ENCODE measurements at places on chromosomes 12 and 14. TPM values are rescaled to one million over a fixed set of nuclear protein-coding genes. Genes with fewer than 3 reads are reported as not detected.

GRCh38 chr12:117236456-117237001 lies 46.3 kb upstream of the FBXO21 start:
- DNase-seq = peak; percentile 88

DNA sequence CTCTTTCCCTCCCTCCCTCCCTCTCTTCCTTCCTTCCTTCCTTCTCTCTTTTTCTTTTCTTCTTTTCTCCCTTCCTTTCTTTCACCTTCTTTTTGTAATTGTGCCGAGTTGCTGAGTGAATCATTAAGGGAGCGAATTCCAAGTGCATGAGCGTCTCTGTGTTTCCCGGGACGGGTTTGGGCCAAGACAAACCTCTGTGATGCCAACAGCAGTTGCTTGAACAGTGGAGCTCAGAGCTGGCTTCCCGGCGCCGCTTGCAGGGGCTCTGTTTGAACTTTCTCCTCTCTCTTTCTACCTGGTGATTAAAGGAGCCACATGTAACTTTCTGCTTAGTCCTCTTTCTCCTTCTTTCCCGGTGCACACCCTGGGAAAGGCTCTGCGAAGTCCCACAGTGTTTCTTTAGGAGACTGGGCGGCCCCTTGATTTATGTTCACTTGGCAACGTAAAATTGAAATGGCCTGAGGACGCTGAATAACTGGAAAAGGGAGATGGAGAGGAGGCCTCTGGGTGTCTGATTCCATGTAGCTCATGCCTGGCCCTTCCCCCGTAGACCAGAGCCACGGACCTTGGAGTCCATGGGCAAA lies 33.7 kb upstream of the MAP1LC3B2 start:
- peak; percentile 58 for DNase-seq

GRCh38 chr14:102510616-102511520 lies 1.3 kb upstream of the ANKRD9 start:
- peak; percentile 69 for DNase-seq

- DNase-seq = no peak
Measured at GRCh38 chr14:103142721-103143302, 19.6 kb downstream of the TNFAIP2 start.

GRCh38 chr12:107634530-107634929 lies 51.1 kb upstream of the PWP1 start:
- no peak for DNase-seq

DNA sequence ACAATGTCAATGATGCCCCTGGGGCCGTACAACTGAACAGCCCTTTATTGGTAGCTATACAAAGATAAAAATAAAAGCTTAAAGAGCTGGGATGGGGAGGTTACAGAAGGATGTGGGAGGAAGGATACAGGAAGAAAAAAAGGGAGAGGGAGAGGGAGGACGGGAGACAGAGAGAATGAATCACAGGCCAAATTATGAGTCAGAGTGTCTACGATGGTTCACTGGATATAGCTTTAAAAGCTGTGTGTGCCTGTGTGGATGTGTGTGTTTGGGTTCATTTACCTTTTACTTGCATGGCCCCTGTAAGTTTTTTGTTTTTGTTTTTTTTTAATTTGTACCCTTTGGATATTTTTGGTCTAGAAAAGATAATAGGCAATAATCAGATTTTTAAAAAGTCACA lies 111.9 kb downstream of the CCDC60 start:
- no peak for DNase-seq

DNA sequence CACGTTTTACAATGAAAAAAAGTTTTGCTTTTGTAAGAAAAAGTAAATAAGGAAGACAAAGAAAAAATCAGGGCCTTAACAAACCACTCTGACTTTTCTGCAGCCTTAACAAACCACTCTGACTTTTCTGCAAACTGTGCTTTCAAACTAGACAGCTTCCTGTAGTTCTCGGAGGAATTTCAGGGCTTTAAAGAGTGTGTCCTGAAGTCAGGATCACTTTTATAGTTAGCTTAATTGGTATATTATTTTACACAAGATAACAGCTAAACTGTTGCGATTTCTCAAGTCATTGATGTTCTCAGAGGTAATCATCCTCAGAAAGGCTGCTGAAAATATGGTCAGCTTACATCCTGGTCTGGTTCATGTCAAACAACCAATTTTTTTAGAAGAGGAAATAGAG lies 42.2 kb downstream of the TMEM117 start:
- DNase-seq = no peak

- DNase-seq = no peak
Measured at GRCh38 chr12:19075711-19076340, 53.7 kb upstream of the PLEKHA5 start.

DNA sequence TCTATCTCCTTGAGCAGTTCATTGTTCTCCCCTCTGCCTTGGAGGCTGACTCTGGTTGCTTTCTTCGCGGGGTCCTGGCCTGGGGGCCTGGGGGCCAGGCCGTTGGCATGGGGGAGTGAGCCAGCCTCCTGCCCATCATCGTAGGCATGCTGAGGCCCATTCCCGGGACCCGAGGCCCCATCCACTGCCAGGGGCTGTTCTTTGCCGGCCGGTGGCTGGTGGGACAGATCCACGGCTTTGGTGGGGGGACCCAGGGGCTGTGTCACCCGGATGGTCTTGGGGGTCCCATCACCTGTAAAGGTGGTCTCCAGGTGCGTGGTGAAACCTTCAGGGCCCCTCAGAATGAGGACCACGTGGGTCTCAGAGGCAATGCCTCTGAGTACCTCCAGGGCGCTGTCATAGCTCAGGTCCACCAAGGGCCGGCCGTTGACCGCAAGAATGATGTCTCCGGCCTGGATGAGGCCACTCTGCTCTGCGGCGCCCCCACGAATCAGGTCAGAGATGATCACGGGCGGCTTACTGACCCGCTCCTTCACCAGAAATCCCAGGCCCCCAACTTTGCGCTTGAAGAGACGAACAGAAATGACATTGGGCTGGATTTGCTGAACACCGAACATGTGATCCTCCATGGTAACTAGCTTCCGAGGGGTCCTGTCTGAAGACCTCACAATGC lies 30.8 kb downstream of the NOS1 start:
- DNase-seq = no peak

GRCh38 chr12:95115641-95116040 lies 42.2 kb upstream of the NR2C1 start:
- DNase-seq = no peak

DNA sequence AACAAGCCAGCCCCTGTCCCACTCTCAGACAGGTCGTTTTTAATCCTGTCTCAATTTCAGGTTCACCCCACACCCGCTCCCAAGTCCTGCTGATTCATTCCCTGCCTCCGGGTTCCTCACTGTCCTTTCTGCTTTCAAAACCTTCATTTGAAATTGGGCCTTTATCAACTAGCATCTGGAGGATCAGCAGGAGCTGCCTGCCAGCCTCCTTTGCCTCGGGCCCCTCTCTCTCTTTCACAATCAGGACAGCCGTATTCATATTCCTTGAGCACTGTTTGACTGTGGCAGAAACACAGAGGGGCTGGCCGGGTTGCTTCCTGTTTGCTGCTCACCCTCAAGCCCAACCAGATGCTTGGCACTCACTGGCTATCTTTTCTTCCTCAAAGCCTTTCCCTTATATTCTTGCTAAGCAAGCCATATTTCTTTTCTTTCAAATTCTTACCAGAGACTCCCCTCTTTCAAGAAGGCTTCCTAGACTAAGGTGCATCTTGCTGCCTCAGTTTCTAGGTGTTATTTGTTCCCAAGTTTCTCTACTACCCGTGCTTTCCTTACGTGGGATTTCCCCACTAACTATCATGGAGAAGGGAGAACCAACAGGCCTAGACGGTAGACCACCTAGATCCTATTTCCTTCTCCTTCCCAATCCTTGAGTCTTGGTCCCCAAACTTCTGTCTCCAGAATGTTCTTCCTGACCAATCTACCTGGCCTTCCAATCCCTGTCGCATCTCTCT lies 3.0 kb downstream of the GALNT6 start:
- peak; percentile 54 for DNase-seq

DNA sequence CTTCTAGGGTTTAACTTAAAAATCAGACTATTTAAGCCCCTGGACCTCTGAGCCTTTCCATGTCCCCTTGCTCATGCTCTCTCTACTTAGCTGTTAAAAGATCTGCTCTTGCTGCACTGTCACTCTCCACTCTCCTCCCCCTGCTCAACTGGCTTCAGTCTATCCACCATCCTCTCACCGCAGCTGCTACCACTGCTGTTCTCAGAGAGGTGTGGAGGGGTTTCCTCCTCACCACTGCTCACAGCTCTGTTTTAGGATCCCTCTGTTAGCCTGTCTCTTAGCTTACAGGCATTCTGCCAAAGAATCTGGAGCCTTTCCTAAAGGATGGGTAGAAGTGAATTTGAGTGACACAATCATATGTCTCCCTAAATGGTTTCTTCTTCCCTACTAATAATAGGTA lies 43.7 kb upstream of the ATP2B1 start:
- DNase-seq = no peak

DNA sequence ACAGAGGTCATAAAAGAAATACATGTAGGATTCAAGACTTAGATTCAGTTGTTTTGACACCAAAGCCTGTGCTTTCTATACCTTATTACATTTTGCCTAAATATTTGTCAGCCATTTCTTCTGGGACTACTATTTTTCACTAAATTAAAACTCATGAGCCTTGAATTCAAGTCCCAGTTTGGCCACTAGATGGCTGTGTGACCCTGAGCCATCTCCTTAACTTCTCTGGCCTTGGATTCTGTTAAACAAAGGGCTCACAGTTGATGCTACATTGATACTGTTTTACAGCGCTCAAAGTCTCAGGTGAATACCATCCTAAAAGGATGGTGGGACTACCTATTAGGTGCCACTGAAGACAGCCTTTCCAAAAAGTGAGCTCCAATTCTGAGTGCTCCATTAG lies 39.6 kb upstream of the CCDC198 start:
- no peak for DNase-seq

GRCh38 chr12:48712209-48712608 lies 4.3 kb downstream of the CCNT1 start:
- no peak for DNase-seq

DNA sequence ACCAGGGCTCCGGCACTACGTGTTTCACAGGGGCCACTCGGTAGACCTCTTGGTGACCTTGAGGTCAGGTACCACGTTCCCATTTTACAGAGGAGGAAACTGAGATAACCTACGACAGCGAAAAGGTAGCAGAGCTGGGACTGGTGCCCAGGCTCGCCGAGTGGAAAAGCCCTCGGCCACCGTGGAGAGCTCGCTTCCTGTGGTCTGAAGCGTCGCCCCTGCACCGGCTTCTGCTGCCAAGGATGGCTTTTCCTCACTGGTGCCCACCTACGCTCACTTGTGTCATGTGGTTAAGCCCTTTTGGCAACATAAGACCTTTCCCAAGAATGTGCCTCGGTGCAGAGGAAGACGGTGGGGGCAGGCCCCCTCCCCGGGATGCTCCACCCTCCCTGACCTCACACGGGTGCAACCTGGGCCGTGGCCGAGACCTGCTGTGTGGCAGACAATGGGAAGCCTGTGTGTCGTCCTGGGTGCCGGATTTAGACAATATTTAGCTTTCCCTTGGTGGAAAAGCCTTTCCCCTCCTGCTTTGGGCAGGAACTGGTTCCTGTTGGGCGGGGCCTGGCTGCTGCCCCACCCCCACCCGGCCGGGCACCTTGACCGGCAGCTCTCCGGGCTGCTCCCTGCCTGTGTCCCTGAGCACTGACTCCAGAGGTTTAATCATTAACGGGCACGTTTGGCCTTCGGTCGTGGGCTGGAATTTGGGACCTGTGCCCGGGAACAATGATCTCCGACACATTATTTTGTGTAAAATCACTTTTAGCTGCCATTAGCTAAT lies 32.4 kb upstream of the PPP1R13B start:
- peak; percentile 71 for DNase-seq

DNA sequence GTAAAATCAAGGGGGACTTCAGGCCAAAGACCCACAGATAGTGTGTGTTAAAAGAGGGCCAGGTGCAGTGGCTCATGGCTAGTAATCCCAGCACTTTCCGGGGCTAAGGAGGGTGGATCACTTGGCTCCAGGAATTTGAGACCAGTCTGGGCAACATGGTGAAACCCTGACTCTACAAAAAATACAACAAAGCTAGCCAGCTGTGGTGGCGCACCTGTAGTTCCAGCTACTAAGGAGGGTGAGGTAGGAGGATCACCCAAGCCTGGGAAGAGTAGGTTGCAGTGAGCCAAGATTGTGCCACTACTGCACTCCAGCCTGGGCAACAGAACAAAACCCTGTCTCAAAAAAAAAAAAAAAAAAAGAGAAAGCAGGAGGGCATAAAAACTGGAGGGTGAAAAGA lies 8.5 kb downstream of the VCPKMT start:
- DNase-seq = no peak

- DNase-seq = no peak
Measured at GRCh38 chr14:100372357-100373048, 49.4 kb downstream of the SLC25A47 start.

- no peak for DNase-seq
Measured at GRCh38 chr14:91327250-91327595, 82.7 kb upstream of the GPR68 start.

DNA sequence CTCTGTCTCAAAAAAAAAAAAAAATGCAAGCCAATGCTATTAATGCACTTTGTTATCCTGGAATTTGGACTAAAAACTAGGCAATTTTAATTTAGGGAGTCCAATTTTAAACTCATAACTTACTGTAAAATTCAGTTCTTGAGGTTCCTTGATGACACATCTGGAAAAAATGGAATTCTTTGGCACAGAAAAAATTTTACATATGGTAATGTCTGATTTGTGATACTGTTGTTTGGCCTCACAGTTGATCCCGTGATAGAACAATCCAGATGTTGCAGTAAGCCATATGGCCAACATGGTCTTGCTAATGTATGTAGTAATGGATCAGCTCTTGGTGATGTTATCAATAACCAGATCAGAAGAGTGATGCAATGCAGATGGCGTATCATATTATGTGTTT lies 1089.8 kb downstream of the FLRT2 start:
- no peak for DNase-seq

GRCh38 chr12:118866346-118866745 lies 115.0 kb upstream of the SRRM4 start:
- no peak for DNase-seq

DNA sequence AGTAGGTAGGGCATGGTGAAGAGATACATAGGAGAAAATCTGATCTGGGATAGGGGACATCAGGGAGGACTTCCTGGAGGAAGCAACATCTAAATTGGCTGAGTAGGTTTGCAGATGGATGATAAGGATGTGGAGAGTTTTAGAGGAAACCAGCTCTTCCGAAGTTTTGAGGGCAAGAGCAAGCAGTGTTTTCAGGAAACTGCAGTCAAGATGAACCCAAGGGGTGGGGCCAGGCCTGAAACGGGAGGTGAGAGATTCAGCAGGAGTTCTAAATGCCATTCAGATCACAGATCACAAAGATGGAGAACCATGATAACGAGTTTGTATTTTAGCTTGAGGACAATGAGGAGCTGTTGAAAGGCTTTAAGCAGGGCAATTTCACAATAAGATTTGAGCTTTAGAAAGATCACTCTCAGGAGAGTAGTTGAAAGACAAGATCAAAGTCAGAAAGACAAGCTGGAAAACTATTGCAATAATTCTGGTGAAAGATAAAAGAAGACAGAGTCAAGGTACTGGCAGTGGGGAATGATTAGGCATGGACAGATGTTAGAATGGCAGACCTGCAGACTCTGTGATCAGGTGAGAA lies 70.1 kb upstream of the PLXNC1 start:
- DNase-seq = no peak

The MSRB3 gene
- total RNA-seq = 130 TPM

The NPC2 gene
- total RNA-seq = 75.8 TPM

The GNB3 gene
- total RNA-seq = 2.9 TPM

The SLC35E3 gene
- total RNA-seq = 2.6 TPM

The OLR1 gene
- 0.35 TPM for total RNA-seq

The WNT1 gene
- not detected for total RNA-seq

The MIP gene
- total RNA-seq = not detected

Data from Right ventricle myocardium superior (tissue), 1 donor.